ENCODE measurements at places on chromosomes 6 and 20.

DNA sequence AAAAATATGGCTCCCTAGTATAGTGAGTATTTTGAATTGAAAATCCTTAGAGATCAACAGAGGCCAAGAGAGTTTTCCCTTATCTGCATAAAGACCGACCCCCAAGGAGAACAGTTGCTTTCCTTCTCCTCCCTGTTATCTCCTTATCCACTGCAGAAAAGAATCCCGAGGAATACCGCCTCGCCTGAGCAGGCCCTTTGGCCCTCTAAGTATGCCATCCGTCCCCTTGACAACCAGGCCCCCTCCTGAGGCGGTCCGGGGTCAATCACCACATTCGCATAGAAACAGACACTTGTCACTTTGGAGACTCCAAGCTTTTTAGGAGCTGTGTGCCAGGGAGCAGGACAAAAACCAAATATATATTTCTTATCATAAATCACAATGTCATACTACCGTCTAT is 15.9 kb upstream of the GGTLC1 start:
- no peak for DNase-seq

DNA sequence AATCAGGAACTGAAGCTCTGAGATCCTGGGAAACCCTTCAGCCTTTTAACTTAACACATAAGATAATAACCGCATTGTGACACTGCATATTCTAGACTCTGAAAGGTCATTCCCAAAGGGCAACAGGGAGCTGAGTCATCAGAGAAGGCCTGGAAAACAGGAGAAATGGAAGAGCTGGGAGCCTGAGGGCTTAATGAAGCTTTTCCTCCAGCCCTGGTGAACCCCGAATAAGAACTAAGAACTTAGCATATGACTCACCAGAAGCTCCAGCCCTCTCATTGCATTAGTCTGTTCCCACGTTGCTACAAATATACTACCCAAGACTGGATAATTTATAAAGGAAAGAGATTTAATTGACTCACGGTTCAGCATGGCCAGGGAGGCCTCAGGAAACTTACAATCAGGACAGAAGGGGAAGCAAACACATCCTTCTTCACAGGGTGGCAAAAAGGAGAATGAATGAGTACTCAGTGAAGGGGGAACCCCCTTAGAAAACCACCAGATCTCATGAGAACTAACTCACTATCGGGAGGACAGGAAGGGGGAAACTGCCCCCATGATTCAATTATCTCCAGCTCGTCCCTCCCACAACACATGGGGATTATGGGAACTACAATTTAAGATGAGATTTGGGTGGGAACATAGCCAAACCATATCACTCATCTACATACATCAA is 648.5 kb downstream of the TFAP2A start:
- DNase-seq, result peak; percentile 92

GRCh38 chr6:139037490-139037889 is 8.9 kb downstream of the ABRACL start:
- DNase-seq, result peak; percentile 83

DNA sequence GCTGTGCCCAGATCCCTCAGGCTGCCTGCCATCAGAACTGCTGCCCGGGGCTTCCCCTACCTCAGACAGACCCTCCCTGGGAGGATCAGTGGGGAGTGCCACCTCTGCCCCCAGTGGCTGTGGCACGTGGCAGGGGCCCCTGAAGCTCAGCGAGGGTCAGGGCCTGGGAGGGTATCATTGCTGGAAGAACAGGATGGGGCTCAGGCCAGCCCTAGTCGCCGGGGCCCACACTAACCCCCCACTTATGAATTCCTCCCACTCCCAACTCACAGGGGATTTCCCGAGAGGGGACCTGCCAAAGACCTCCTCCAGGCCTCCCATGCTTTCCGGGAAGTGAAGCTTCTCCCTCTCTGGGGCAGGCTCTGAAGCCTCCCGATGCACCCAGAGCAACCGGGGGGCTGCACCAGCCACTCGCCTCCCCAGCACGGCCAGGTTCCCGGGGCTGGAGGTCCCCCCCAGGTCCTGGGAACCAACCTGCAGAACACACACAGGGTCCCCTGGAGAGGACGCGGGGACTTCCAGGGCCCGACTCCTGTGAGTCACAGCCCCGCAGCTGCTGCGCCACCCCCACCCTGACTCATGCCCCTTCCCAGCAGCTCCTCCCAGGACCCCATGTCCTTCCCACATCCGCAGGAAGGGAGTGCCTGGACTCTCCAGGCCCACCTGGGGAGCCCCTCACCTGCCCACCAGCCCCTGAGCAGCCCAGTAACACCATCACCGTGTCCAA is 2.5 kb downstream of the TNFRSF6B start:
- DNase-seq, result peak; percentile 91

DNA sequence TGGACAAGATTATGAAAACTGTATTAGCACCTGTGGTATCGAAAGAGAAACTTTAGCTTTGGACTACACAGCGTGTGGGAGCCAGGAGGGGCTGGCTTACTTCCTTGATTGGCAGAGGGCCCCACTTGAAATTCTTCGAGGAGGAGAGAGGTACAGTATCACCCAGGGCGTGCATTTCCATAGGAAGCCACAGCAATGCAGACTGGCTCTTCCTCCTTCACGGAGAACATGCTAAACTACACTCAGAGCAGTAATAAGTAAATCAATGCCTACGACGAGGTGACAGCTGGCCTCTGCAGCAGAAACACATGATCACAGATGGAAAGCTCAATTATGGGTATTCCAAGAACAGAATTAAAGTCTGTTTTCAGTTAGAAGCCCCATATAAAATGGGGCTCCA is 44.2 kb downstream of the MYLK4 start:
- no peak for DNase-seq

- DNase-seq, result no peak
Measured at GRCh38 chr6:119395192-119395591, 45.6 kb upstream of the MAN1A1 start.

DNA sequence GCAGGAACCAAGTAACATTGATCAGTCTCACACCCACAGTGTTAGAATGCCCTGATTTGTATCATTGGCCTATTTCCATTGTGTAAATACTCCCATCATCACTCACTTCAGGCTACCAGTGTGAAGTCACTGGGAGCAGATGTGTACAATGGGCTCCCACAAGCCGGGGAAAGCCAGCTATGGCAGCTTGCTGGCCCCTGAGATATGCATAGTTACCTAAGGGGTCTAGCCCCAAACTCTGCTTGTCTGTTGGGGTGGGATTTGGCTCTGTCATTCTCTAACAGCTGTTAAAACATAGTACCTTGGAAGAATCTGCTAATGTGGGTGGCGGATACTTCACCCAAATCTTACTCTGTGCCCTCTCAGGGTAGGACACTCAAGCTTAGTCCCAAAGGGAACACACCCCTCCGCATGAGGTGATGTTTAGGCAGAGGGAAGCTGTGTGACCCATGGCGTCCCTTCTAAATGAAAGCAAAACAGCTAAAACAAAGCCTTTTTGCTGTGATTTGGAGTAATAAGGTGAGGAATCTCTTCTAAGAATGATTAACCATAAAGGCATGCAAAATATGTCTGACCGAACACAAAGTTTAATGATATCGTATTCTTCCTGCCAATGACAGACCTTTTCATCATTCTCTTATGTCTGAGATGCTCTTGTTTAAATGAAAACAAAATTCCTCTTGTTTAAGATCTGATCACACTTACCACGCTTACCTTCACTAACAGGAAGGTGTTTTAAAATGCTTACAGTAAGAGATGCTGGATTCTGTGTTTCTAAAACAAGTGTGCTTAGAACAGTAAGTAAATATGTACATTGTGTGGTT is 45.9 kb upstream of the PXDC1 start:
- peak; percentile 41 for DNase-seq

- no peak for DNase-seq
Measured at GRCh38 chr20:16552015-16552414, 21.2 kb downstream of the KIF16B start.

- DNase-seq, result peak; percentile 72
Measured at GRCh38 chr20:12201289-12201991, 283.7 kb downstream of the BTBD3 start.

- DNase-seq, result no peak
Measured at GRCh38 chr6:46735720-46736031, 501 bp upstream of the PLA2G7 start.

GRCh38 chr6:28747083-28747630 is 176.6 kb downstream of the TRIM27 start:
- DNase-seq, result no peak

DNA sequence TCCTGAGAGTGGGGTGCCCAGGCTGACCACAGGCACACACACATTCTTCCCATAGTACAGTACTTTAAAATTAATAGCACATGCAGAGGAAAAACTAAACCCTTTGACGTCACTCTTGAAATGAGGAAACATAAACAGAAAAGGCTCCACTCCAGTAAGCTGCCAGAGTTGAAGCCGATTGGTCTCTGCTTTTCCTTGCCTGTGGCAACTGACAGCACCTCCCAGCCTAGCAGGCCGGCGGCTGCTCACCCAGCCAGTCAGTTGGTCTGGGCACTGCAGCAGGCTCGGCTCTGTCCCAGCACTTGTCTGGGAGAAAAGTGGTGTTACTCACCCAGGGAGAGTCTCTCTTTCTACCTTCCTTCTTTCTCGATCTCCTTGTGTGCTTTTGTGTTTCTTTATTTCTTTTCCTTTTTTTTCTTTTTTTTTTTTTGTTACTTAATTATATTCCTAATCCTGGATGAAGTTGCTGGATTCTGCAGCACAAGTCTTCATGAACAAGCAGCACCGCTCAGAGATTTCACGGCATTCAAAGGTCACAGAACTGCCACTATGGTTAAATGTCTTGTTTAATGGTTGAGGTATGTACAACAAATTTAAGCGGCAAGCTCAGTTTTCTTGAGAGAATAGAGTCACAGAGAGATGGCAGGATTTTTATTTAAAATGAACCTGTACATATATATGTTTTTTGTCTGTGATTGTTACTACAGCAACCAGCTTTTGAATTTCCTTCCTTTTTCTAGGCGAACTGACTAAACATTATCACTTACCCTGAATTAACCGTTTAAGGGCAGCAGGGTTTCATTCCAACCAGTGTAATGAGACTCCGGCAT is at the start of gene PDE7B:
PDE7B (plus strand) TSS at position 260 of the 830 bp plus-strand sequence.
- peak; percentile 99 for DNase-seq

GRCh38 chr6:41271901-41272395 is 14.5 kb downstream of the TREM1 start:
- DNase-seq, result no peak

- DNase-seq, result no peak
Measured at GRCh38 chr6:35402856-35403191, 49.3 kb upstream of the FANCE start.

GRCh38 chr6:136964398-136964797 is 42.3 kb downstream of the SLC35D3 start:
- no peak for DNase-seq

DNA sequence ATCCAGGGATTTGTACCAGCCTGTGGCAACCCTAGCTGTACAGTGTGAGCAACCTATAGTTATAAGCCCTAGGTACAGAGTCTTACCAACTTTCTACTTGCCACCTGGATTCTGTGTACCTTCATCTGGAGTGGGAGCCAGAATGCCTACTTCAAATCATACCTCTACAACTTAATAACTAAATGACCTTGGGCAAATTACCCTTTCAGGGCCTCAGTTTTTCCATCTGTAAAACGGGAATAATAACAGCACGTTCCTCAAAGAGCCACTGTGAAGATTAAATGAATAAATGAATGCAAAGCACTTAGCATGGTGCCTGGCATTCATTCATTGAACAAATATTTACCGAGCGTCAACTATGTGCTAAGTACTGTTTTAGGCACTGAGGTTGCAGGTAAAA is 50.7 kb upstream of the FAM210B start:
- DNase-seq, result no peak

DNA sequence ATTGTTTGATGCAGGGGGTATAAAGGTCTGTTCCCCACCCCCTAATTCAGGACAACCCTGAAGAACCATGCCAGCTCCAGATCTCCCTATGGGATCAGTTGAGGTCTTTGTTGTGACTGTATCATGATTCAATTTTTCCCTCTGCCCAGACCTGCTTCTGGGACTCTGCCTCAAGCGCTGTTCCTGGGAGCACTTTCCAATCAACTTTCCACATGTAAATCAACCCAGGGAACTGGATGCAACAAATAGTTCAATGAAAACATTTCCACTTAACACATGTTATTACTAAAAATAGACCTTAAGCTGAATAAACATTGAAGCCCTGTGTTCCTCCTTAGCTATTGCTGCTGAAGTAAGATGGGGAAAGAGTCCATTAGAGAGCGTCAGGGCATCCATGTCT is 139.5 kb downstream of the C6orf58 start:
- DNase-seq, result peak; percentile 10

GRCh38 chr6:21595285-21596144 is 2.0 kb downstream of the SOX4 start:
- DNase-seq, result peak; percentile 11

DNA sequence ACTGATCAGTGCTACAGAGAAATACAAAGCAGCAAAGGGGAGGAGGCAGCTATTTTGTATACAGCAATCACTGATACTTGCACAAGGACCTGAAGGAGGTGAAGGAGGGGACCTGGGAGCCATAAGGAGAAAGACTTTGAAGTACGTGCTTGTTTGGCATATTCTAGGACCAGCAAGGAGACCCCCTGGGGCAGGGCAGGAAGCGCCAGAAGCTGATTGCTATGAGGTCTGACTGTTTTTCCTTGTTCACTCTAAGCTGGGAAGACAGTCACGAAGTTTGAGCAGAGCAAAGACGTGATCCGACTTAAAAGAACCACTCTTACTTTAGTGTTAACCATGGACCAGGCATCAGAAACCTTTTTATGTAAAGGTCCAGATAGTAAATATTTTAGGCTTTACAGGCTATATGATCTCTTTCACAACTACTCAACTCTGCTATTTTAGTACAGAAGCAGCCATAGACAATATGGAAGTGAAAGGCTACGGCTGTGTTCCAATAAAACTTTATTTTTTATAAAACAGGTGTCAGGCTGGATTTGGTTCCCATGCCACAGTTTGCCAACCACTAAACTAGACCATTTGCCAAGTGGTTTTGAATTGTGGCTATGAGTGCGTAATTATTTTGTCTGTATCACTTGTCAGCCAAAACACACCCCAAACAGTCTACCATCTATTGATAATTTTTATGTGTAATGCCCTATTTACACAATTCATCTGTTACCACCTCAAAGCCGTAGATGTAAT is 217.9 kb downstream of the PRL start:
- DNase-seq, result no peak

DNA sequence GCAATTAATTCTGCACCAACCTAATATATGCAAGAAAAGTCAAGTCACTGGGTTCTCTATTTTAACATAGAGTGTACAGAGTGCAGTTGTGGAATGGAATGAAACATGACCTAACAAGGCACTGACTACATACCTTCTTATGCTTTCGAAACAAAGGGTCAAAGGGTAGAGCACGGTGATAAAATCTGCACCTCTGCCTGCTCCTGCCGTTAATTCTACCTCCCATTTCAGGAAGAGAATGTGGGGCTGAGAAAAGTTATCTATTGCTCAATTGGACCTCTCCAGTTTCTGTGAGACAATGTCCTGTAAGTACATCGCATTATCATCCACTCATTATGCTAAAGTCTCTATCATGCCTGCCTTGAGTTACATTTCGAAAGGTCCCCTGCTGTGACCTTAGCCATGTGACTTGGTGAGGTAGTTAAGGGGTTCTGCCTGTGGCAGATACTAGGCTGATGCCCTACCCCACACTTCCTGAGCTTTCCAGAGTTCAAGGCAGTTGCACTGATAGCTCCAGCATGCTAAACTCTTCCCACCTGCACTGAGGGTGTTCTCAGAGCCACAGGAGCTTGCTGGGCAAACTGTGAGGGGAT is 14.0 kb upstream of the MOCS1 start:
- peak; percentile 10 for DNase-seq

GRCh38 chr6:1705183-1705582 is 95.5 kb downstream of the FOXC1 start:
- DNase-seq, result no peak

GRCh38 chr6:18491308-18492045 is 104.3 kb downstream of the RNF144B start:
- DNase-seq, result no peak

GRCh38 chr6:10441655-10442009 is 26.8 kb upstream of the TFAP2A start:
- no peak for DNase-seq

GRCh38 chr6:39945626-39946025 is 11.4 kb upstream of the MOCS1 start:
- DNase-seq, result no peak
